ENCODE measurements at places on chromosomes 12 and 14.

DNA sequence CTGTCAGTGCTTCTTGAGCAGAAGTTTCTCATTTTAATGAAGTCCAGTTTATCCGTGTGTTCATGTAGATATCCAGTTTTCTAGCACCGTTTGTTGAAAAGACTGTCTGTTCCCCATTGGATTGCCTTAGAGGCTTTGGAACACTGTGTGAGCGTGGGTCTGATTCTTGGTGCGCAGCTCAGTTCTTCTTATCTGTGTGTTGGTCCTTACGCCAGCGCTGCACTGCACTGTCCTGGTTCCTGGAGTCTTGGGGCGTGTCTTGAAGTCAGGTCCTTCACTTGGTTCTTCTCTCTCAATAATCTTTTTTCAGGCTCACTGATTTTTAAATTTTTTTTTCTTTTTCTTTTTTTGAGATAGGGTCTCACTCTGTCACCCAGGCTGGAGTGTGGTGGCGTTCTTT, 25.5 kb downstream of the EP400 start:
- no peak for DNase-seq

DNA sequence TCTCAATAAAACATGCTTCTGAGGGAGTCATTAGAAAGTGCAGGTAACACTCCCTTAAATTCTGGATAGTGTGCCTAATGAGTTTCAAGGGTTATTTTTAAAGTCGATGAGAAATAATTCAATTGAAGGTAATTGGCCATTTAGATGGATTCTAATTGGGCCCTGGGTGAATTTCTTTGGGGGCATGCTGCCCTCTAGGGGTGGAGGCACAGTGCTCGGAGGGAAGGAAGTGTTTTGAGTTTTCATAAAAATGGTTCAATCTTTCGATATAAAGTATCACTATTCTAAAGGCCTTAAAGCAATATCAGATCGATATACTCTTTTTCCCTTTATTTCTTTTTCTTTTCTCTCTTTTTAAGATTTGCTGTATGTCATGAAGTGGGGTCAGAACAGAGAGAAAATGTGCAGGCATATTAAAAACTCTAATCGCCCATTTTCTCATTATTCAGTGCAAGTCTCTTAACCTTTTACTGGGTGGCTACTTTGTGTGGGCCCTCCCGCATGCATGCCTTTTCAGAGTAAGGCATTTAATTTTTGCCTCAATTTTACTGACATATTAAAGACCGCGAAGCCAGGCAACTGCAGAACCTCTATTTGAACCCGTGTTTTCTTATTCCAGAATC, 25.5 kb downstream of the NKX2-8 start:
- no peak for DNase-seq

DNA sequence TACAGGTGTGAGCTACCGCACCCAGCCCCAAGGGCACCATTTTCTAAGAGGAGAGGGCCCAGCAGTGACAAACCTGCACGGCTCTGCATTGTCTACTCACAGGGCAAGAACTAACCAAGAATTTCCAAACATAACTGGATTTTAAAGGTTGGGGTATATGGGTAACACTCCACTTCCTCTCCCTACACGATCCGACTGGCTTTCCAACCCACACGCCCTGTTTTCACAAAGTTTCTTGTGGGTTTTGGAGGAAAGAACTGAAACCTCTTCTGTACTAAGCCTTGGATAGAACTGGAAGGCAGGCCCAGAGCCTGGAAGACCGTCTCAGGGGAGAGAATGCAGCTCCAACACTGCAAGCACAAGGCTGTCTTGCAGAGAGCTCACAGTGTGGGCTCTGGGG, 24.9 kb downstream of the SNRNP35 start:
- DNase-seq = no peak

- no peak for DNase-seq
Measured at GRCh38 chr14:72700338-72701236, 193.3 kb downstream of the DPF3 start.

- no peak for DNase-seq
Measured at GRCh38 chr12:101209319-101210302, at the start of gene SLC5A8. SLC5A8 (minus strand) TSS chr12:101210238; CDS start chr12:101209848, 390 bp downstream.

GRCh38 chr14:105682956-105683570, 156.7 kb downstream of the TMEM121 start:
- no peak for DNase-seq

DNA sequence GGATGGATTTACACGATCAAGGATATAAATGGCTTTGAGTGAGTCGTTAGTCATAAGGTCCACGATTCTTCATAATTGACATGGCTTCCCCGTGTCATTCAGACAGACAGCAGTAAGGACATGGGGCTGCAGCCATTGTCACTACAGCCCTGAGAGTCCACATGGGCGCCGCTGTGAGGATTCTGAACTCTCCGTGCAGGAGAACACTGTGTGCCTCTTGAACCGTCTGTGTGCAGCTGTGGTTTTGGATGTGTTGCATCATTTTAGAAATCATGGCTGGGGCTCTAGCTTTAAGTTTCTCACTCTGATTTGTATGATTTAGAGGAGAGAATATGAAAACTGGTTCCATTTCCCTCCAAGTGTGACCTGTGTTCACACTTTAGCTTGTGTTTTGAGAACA, 47.2 kb downstream of the NPAS3 start:
- peak; percentile 30 for DNase-seq

GRCh38 chr12:70264067-70264867, 21.0 kb downstream of the CNOT2 start:
- DNase-seq = no peak

DNA sequence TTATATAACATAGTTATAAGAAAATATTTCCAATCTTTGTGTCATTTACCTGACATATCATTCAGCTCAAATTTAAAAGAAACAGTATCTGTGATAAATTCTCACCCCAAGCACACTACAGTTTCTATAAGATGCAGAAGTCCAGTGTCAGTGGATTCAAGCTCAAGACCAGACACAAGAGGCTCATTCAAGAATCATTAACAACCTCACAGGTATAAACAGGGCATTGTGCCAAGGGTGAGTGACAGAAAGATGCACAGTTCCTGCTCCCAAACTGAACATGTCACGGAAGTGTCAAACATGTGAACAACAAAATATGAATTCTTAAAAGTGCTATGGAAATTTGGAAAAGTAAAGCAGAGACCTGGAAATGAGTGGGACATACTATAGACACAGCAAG, 12.8 kb downstream of the ATP2B1 start:
- DNase-seq = no peak

Measured in nucleus accumbens (tissue), 56 donors.